Stimulated activated CD8-positive, alpha-beta memory T cell treated with anti-CD3 and anti-CD28 coated beads, Interleukin-4, amount 100 ng/mL, for 4 hours (primary cell): ENCODE measurements at places on chromosomes 6 and 20.

DNA sequence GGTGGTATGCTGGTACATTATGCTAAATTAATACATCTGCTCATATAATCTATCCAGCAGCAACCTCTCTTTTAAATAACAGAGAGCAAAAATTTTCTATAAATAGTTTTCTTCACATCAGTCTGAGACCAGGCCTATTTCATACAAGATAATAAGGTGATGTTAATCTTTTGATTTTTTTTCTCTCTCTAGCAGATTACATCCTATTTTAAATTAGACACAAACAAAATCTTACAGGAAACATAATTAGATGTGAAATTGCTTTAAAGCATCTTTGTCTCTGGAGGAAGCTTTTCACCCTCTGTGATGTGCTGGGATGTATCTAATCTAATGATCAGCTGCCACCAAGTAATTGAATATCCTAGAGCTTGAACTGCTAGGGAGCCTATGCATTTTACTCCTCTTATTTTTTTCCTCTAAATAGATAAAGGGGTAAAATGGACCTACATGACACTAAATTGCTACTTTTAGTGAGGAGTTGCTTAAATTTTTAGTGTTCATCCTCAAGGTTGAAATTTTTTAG lies 165.5 kb downstream of the MANEA start:
- no peak for DNase-seq

DNA sequence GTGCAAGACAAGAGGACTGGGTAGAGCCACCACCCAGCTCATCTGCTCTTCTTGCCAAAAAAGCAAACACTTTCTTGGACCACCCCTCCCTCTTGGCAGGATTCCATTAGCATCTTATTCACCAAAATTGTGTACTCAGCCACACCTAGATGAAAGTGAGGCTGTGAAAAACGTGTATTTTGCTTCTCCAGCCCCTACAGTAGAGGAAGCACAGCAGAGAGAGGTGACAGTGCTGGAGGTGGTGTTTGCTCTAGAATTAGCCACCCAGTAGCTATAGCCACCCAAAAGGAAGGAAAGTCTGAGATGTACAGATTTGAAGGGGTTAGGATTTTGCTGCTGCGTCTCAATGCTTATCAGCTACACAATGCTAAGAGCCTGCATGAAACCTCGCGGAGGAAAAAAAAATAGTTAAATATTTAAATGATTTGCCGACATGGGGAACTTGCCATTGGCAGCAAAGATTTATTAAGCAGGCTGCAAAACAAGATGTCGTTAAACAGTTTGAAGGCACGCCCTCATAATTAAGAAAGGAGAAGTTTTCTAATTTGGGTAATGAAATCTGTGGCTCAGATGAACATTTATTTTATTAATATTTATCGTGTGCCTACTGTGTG lies 287.3 kb downstream of the ZNF217 start:
- DNase-seq: no peak

DNA sequence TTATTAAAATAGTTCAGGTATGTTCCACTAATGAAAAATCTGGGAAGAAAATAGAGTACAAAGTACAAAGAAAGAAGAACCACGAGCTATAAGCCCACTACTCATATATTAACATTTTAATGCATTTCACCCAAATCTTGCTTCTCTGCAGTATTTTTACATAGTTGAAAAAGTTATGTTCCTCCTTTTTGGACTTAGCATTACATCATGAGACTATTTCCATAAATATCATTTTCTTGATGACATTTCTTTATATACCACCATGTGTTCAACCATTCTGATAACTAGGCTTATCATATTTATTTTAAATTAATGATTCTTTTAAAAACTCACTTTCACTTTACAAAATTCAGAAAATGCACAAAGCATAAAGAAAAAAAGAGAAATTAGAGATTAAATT lies 3.0 kb downstream of the IPCEF1 start:
- DNase-seq: no peak

GRCh38 chr20:10705801-10706459 lies 32.1 kb upstream of the JAG1 start:
- DNase-seq: no peak

DNA sequence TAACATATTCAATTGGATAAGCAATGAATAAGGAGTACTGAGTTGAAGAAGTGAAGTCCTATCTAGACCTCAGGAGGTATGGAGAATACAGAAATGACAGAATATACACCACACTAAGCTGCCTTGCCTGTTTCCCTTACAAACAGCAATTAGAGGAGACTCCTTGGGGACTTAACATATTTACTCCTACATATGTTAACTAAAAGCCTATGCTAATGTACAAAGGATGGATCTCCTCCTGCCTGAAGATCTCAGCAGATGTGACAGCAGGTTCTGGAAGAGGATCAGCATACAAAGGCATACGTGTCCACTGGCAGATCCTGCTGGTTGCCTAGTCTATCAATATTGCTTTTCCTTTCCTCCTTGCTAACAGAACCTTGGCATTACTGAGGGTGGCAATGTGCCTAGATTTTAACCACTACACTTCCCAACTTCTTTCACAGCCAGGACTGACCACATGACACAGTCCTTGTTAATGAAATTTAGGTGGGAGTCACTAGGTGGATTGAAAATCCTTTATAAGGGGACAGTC lies 29.6 kb downstream of the PRKN start:
- DNase-seq: no peak

- DNase-seq: no peak
These were observed 12.3 kb downstream of the TSHZ2 start for GRCh38 chr20:52984451-52984810.

DNA sequence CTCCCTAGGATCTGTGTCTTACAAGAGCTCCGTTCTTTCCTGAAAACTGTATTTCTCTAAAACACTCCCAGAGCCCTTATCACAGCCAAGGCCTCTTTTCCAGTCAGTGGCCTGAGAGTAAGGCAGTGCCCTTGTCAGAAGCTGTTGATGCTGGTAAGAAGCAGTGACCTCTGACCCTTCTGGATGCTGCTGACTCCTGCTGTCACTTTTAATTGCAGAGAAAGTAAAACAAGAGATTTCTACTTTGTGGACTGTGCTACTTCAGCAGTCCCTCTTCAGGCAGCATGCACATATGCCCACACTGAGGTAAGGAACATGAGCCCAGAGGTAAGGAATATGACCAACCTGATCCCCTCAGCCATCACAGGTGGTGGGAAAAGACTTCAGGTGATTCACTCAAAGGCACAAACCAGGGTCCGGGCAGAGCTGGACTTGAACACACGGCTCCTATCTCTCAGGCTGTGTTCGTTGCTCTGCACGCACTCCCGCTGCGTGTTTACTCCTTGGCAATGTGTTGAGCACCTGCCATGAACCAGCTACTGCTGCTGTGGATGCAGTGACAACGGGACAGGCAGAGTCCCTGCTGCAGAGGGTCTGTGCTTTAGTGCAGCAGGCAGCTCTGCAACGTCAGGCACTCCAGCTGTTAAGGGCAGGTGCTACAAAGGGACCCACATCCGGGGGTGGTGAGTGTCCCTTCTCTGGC lies 201.9 kb upstream of the CST7 start:
- no peak for DNase-seq

DNA sequence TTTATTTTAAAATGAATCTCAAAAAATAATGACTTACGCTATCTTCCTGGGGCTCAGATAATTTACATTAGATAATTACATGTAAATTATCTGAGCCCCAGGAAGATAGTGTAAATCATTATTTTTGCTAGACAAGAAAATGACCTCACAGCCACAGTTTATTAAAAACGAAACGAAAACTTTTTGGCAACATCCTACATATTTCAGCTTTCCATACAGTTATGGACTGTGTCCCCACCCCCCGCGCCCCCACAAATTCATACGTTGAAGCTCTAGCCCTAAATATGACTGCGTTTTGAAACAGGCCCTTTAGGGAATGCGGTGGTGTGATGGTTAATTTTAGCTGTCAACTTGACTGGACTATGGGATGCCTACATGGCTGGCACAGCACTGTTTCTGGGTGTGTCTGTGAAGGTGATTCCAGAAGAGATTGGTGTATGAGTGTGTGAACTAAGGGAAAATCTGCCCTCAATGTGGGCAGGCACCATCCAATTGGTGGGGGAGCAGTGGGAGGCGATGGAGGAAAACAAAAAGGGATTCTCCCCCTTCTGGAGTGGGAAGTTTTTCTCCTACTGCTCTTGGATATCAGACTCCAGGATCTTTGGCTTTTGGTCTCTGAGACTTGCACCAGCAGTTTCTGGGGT lies 52.6 kb downstream of the TRPC4AP start:
- DNase-seq: no peak

DNA sequence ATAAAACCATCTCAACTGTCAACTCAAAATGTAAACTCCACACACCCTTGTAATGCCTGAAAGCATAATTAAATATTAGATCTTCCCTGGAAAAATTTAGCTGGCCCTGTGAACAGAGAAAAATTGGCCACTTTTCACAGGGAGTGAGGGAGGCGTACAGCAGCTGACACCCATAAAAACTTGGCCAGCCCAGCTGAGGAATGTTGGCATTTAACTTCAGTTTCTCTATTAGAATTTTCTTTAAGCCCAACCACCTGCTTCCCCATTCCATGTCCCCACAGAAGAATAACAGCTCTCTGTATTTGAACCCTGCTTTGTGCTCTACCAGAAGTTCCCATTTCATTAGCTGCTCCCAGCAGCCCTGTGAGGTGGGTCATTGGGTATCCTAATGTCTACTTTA lies 41.0 kb downstream of the PKHD1 start:
- DNase-seq: no peak

- no peak for DNase-seq
These were observed 880 bp downstream of the ADNP start for GRCh38 chr20:50930139-50930975.

GRCh38 chr6:104240865-104241264 lies 618.9 kb downstream of the HACE1 start:
- DNase-seq: no peak

GRCh38 chr6:73742433-73742832 lies 46.4 kb downstream of the CD109 start:
- no peak for DNase-seq

DNA sequence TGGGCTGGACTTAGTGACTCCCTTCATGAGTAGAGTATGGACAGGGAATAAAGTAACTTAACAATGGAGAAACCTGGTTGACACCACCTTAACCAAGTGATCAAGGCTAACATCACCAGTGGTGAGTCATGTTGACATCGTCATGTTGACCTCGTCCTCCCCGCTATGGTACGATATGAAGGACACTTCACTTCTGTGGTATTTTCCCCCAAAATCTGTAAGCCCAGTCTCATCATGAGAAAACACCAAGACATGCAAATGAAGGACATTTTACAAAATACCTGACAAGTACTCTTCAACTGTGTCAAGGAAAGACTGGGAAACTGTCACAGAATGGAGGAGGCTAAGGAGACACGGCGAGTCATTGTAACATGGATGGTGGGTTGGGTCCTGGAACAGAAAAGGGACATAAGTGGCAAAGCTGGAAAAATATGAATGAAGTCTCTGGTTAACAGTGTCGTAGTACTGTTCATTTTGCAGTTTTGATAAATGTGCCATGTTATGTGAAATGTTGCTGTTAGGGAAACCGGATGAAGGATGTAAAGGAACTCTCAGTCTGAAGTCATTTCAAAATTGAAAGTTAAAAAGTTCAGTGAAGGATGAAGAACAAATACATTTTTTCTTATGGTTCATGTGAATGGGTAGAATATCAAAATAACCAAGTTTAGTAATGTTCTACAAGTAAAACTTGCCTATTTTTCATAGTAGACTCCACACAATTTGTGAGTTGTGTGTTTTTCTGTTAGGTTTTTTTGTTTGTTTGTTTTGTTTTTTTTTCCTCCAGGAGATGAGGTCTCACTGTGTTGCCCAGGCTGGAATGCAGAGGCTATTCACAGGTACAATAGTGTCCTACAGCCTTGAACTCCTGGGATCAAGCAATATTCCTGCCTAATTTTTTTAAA lies 247.5 kb downstream of the TMEM242 start:
- no peak for DNase-seq

DNA sequence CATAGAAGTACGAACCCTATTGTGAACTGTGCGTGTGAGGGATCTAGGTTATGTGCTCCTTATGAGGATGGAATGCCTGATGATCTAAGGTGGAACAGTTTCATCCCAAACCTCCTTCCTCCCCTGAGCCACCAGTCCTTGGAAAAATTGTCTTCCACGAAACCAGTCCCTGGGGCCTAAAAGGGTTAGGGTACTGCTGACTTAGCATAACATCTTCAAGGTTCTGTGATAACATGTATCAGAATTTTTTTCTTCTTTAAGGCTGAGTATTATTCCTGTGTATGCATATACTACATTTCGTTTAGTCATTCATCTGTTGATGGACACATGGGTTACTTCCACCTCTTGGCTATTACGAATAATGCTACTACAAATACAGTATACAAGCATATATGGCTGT lies 80.2 kb downstream of the TSHZ2 start:
- DNase-seq: no peak

- no peak for DNase-seq
These were observed 626 bp upstream of the CDK5RAP1 start for GRCh38 chr20:33401921-33402369.

DNA sequence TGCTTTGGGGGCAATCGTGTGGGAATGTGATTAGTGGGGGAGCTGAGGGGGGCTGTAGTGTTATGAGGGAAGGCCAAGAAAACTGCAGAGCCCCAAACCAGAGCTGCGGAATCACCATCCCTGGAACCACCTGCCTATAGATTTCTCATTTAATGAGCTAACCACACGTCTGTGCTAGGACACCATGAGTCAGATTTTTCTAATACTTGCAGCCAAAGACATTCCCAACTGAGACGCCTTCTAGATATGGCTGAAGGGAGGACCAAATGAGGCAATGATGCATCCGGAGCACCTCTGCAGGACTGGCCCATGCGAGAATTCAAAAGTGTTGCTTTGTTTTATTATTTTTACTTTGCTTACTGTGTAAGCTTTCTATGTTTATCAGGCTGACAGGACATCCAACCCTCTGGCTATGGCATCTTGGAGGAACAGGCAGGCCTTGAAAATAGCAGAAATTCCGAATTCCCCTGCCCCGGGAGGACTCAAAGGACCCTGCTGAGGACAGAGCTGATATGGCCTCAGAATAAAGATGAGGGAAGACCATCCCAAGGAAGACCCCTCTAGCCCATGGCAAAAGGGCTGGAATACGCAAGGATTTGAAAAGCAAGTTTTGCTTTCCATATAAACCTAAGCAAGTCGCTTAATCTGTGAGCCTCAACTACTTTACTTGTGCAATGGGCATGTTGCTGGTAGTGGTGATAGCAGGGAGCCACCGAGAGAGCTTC lies 3.1 kb upstream of the PTGIS start:
- no peak for DNase-seq
